Activated T-cell treated with anti-CD3 and anti-CD28 coated beads, Interleukin-2, amount 50 U/mL, for 1 hour (primary cell): ENCODE measurements at places on chromosomes 16 and 17.

GRCh38 chr16:17491140-17491662 lies 20.4 kb upstream of the XYLT1 start:
- DNase-seq: no peak

DNA sequence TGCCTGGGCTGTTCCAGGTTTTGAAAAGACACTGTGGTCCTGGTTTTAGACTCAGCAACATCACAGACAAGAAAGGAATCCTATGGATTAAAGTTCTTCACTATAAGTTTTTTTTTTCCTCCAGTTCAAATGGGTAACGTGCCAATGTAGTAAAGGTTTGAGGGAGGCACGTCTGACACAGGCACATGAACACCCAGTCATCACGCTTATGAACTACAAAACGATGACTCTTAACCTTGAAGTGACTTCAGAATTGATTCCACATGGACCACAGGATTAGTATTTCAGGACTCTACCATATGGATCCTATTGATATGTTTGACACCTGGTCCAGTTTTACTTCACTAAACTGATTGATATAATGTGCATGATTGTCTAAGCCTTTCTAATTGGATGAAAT lies 2.3 kb downstream of the PRMT7 start:
- DNase-seq: no peak

GRCh38 chr16:61862221-61863155 lies 173.8 kb downstream of the CDH8 start:
- no peak for DNase-seq

DNA sequence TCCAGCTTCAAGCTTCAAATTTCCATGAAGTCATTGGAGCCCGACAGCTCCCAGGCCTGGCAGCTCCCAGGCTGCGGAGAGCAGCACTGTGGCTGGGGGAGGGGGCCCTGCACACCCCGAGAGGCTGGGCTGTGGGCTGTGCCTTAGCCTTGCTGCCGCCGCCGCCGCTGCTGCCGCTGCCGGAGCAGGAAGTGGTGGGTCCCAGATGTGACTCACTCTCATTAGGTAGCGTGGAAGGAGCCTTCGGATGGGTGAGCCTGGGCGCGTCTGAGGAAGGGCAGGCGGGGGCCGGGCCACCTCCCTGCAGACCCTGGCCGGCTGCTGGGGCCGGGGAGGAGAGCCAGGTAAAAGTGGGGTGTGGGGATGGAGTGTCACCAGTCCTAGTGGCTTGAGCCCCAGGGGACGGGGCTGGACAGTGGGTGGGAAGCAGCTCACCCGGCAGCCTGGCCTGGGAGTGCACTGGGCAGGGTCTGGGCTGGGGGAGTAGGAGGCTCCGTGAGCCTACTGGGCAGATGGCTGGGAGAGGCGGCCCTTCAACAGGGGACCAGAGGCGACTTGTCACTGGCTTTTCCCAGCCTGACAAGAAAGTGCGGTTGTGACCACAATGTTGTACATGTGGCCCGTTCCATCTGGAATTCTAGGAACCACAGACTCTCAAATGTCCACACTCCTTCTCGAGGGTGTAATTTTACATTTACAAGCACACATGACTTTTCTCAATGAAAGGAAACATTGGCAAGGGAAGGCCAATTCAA lies at the start of gene ADCY7:
Gene ADCY7, plus strand, starts transcription at position 215 of the 755 bp plus-strand sequence. CDS start 21,629 bp downstream, outside the sequence.
- peak; percentile 86 for DNase-seq

GRCh38 chr17:68196394-68197090 lies 51.3 kb upstream of the AMZ2 start:
- DNase-seq: peak; percentile 37

DNA sequence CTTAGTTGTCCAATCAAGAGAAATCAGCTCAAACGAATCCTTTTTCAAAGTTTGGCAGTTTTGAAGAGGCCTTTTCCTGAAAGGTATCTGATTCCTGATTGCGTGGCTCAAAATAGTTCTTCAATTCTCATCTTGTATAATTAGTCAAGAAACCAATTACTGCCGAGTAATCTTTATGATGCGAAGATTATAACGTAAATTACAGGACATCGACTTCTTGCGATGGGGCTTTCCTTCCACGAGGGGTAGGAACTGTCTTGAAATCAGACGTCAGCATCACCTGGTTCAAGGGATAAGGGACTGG lies 644 bp upstream of the ARL2BP start:
- no peak for DNase-seq

DNA sequence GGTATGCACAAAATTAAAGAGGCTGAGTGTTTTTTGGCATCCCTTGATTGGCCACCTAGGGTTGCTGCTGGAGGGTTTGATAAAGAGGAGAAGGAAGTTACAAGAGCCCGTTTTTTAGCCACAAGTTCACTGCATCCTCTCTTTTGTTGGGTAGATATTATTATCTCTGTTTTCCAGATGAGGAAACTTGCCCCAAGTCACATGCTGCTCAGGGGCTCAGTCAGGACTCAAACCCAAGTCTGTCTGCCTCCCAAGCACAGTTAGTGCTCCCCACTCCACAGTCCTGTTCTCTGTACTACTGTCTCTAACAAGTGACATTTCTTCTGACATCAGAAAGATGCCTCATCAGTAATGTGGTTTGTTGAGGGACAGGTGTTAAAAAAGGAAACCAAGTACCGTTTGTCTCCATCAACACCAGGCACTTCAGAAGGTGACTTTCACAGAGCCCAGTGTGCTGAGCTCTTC lies 1.4 kb downstream of the NT5M start:
- peak; percentile 25 for DNase-seq

GRCh38 chr16:15723808-15724207 lies 73.8 kb downstream of the NDE1 start:
- no peak for DNase-seq

DNA sequence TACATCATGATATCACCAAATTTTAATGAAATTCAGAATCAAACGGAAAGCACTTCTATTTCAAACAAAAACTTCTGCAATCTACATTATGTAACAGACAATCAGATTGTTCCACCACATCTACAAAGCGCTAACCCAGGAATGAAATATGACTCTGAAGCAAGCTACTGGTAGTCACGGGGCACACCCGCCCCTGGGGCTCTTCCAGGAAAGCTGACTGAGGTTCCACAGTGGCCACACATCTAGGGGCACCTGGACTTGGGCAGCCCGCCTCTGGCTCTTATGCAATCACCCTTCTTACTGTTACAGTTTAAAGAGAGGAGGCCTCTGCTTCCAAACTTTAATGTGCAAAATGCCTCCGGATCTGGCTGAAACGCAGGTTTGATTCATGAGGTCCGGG lies 27.5 kb downstream of the ZCCHC14 start:
- DNase-seq: no peak

- DNase-seq: no peak
These were observed 74.2 kb downstream of the ARSG start for GRCh38 chr17:68365469-68365868.

- DNase-seq: peak; percentile 92
These were observed at the start of gene STARD3 for GRCh38 chr17:39636927-39637736. STARD3 (plus strand) TSS chr17:39637144; CDS start chr17:39653532, 16,388 bp downstream.

GRCh38 chr16:72428681-72429376 lies 256.9 kb upstream of the PMFBP1 start:
- no peak for DNase-seq

GRCh38 chr17:4077581-4077980 lies 65.2 kb downstream of the ZZEF1 start:
- no peak for DNase-seq

DNA sequence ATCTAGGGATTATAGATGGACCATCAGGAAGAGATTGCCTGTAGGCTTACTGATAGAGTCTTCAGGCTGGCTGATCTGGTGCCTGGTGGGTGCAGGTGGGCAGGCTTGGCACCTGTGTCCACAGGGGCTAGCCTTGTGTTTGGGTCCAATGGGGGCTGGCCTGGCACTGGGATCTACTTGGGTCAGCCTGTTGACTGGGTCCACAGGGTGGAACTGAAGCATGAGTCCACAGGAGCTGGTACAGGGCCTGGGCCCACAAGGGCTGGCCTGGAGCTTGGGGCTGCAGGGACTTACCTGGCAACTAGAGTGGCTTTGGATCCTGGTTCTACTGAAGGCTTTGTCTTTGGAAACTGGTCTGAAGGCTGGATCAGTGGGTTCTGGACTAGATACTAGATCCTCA lies 1217.7 kb downstream of the CDH11 start:
- no peak for DNase-seq

GRCh38 chr16:85067024-85067423 lies 39.4 kb downstream of the KIAA0513 start:
- DNase-seq: no peak

- DNase-seq: no peak
These were observed 23.5 kb downstream of the LGALS3BP start for GRCh38 chr17:78956254-78956653.

DNA sequence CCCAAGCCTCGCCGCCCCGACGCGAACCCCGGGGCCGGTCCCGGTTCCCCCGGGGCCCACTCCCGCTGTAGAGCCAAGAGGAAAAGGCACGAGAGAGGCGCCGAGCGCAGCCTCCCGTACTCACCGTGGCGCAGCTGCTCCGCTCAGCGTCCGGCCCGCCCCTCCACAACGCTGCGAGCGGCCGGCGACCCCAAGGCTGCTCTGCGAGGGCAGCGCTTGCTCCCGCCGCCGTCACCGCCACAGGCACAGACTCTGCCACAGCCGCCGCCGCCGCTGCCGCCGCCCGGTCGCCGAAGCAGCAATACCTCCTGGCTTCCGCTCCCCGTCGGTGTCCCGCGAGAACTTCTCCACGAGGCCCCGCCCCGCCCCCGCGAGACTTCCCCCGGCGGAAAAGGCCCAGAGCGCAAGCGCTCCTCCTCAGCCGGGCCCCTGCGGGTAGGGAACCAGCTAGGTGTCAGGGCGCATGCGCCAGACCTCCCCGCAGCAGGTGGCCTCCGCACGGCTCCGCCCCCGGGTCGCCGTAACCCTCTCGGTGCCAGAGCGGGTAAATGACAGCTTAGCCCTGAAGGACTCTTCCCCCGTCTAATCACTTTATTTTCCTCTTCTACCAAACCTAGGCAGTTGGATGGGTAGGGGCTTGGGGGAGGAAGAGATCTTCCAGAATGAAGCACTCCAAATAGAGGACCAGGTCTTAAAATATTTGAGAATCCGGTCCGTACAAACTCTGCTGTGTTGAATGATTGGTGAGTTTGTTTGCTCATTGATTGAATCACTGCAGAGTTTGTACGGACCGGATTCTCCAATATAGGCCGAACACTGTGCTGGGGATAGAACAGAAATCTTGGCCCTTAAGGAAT lies at the start of gene GRB2:
Gene GRB2, minus strand, starts transcription at position 314 of the 857 bp plus-strand sequence. CDS start 12,050 bp downstream, outside the sequence.
- peak; percentile 100 for DNase-seq

DNA sequence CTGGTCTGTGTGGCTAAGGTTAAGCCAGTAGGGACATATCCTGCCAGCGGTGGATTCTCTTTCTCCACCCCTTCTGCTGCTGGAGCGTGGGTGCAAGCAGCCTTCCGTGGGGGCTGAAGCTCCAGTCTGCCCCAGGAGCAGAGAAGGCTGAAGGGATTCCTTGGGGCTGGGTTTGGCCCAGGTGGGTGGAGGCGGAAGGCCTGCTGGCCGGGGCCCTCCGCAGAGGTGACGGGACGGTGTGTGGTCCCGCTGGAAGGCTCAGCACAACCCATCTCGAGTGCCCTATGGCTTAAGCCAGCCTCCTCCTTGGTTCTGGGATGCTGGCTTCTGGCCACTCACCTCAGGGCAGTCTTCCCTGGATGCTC lies 13.1 kb downstream of the TIMM22 start:
- DNase-seq: no peak

DNA sequence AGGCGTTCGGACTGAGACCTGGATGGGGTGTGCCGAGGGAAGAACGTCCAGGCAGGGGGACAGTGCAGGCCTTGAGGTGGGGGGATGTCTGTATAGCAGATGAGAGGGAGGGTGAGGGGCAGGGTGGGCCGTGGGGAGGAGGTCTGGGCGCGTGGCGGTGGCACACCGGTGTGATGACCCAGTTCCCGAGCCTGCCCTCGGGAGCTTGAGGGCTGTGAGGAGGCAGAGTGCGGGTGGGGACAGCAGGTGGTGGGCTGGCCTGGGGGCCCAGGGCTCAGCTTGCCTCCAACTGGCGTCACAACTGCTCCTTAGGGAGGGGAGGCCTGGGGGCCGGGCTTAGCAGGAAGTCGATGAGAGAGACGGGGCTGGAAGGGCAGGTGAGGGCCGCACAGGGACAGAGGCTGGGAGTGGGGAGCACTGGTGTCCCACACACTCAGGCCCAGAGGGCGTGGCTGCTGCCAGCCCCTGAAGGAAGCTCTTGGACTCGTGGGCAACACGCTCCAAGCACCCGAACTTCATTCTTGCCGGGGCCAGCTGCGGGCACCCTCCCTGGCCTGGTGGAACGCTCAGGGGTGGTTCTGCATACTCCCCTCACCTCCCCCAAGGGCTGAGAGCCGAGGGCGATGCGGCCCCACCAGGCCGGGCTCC lies 6.5 kb downstream of the CACNA1H start:
- no peak for DNase-seq

DNA sequence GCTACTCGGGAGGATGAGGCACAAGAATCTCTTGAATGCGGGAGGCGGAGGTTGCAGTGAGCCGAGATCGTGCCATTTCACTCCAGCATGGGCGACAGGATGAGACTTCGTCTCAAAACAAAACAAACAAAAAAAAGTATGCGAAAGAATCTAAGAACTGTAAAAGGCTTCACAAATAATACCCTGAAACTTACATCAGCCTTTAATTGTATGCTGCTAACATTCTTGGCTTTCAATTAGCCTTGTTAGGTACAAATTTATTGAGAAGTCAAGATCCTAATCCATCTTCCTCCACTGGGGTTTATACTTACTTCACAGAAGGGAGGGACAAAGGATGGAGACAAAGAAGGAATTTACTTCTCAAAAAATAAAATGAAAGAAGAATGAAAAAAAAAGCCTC lies 83.3 kb downstream of the SNX11 start:
- no peak for DNase-seq

- DNase-seq: no peak
These were observed 15.8 kb downstream of the CACNG5 start for GRCh38 chr17:66850692-66851091.

DNA sequence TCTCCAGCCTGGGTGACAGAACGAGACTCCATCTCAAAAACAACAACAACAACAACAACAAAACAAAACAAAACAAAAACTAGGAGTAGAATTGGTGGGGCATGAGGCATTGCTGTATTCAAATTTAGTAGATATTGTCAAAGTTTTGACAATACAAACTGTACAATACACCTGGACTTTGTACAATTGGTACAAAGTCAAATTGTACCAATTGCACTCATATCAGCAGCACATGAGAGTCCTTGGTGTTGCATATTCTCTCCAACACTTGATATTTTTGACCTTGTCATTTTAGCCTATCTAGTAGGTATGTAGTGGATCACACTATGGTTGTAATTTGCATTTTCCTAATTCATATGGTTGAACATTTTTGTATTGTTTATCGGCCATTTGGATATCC lies 14.3 kb upstream of the ATF7IP2 start:
- DNase-seq: no peak
